ENCODE measurements at places on chromosomes 16 and 17.

DNA sequence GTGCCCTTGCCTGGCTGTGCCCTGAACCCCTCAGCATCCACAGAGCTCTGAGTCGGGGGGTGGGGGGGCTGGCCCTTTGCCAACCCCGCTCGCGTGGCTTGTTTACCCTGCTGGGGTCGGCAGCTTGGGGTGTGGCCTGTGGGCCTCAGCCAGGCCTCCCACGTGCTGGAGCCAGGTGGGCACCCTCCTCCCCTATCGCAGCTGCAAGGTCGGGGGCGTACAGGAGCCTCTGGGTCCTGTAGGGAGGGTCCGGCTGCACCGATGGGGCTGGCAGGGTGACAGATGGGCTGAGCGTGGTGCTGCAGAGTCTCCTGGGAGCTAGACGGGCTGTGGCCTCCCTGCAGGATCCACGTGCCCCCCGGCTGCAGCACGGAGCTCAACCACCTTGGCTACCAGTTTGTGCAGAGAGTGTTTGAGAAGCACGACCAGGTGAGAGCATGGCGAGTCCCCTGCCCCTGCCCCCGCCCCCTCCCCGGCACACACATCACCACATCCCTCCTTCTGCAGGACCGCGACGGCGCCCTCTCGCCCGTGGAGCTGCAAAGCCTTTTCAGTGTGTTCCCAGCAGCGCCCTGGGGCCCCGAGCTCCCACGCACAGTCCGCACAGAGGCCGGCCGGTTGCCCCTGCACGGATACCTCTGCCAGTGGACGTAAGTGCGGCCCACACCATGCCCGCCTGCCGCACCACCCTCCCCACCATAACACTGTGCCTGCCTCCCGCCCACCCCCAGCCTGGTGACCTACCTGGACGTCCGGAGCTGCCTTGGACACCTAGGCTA is 3.6 kb downstream of the RHOT2 start:
- DNase-seq: no peak

DNA sequence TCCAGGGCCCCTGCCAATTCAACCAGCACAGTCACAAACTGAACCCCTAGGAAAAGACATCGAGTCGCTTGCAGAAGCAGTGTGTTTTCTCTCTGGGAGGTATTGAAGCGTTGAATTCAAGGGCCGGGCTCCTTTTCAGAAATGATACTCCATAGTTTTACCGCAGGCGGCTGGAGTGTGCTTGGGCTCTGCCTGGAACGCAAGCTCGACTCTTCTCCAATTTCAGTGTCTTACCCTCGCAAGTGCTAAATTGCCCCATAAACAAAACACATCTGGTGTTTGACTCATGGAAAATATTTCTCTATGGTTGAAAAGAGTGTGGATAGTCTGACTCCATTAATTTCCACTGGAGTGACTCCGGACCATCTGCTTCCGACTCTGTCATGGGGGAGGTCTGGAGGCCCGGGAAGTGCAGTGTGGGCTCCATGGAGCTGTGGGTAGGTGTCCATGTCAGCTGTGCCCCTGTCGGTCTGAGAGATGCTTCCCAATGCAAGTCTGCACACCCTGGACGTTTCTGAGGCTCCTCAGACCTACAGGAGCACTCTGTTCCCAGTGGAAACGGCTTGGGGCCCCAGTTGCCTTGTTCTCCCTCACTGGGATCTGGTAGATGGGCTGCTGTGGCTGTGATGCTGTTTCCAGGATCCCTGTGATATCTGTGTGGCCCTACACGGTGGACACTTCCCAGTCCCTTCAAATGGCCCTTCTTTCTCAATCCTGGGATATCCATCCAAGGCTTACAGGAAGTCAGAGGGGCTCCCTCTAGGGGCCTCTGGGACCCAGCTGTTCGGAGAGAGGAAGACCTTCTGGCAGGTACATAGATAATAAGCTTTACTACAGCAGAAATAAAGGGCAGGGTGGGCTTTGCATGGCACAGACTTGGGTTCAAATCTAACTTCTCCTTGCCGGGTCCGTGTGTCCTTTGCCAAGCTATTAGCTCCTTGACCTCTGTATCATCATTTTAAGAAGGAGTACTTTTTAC is 119.8 kb upstream of the CDH13 start:
- no peak for DNase-seq

- no peak for DNase-seq
Observed at GRCh38 chr17:43879723-43880419, 27.5 kb downstream of the MPP2 start.

DNA sequence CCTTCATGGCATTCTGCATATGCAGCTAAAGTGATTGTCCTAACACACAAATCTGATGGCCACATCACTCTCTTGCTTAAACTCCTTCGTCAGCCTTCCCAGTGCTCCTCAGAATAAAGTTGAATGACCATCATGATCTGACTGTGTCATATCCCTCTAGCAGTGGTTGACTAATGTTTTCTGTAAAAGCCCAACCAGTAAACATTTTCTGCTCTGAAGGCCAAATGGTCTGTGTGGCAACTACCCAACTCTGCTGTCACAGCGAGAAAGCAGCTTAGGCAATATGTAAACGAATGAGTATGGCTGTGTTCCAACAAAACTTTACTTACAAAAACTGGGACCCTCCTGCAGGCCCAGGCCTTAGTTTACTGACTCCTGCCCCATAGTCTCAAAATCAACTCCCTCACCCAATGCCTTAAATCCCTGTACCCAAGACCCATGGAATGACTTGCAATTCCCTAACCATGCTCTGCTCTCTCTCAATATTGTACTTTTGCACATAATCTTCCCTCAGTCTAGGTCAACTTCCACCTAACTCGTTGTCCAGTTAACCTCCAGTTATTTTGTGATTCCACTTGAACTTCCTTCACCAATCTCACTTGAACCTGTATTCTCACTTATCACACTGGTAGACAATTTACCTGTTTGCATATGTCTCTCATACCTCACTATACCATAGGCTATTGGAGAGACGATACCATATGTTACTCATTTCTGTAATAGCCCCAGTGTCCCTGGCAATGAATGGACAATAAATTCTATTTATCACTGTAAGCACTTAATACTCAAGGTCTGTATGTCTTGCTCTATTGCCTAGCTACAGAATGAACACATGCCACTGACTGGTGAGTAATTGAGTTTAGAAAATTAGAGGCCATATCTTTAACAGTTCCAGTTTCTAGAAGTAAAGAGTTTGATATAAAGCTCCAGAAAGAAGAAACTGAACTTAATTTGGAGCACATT is 29.1 kb downstream of the TMEM100 start:
- peak; percentile 34 for DNase-seq

DNA sequence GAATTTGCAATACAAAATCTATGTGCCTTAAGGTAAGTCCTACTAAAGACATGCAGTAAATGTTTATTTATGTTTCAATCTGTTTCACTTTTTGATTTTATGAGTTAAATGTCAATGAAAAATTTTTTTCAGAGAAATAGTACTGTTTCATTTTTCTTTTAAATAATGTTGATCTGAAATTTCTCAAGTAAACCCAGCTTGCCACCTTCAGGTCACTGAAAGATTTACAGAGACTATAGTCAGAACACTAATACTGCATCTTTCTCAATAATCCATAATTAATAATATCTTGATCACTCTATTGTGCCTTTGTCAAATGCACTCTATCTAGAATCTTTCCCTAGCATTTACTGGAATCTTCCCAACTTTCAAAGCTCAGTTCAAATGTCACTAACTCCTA is 6.5 kb upstream of the DHX40 start:
- DNase-seq: peak; percentile 42

GRCh38 chr17:37547986-37548385 is 58.3 kb downstream of the DUSP14 start:
- no peak for DNase-seq

DNA sequence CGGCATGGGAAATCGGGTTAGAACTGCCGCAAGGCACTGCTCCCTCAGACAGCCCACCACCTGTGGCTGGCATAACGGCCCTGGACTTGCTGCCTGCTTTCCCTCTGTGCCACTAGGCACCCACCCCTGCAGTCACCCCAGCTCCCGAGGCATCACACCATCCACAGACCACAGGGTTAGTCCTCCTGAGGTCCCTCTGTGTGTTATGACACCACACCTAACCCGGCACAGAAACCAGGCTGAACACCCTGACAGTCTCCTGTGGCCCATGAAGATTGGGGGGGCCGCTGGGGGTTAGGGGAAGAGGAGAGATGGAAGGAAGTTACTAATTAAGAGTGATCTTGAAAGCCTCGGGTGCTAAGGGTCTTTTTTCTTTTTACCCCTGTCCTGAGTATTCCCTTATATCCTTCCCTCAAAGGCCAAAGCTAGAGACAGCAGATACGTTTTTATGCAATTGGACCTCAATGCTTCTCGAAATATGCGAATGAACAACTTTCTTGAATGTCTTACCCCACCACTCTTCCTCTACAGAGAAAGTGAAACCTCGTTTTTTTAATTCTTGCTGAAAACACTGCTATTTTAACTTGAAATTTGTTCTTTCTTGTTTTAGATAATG is 7.0 kb downstream of the CYTH1 start:
- DNase-seq: no peak

DNA sequence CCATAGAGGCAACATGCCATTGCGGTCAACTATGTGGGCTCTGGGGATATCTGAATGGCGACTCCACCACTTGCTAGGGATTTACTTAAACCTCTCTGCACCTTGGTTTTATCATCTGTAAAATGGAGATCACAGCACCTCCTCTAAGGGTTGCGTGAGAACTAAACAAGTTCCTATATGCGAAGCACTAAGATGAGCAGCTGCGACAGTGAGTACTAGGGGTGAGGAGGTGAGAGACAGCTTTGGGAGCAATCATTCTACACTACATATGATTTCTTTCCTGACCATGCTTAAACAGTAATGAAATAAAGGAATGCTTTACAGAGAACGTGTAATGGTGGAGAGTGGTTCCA is 61.4 kb downstream of the CREBBP start:
- no peak for DNase-seq

DNA sequence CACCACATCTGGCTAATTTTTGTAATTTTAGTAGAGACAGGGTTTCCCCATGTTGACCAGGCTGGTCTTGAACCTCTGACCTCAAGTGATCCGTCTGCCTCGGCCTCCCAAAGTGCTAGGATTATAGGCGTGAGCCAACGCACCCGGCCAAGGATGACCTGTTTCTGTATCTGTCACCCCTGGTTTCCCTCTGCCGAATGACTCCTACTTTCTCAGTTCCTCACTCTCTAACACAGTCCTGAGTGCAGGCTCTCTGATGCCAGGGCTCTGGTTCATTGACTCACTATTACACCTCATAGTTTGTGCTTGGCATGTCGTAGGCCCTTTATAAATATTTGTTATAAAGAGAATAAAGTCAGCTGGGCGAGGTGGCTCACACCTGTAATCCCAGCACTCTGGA is 10.7 kb upstream of the PRPF8 start:
- no peak for DNase-seq

GRCh38 chr17:66737524-66737923 is 97.4 kb upstream of the CACNG5 start:
- DNase-seq: no peak

- DNase-seq: no peak
Observed at GRCh38 chr17:74192950-74193781, 10.3 kb upstream of the RPL38 start.

- no peak for DNase-seq
Observed at GRCh38 chr17:8124350-8125153, 646 bp upstream of the HES7 start.

GRCh38 chr16:88759245-88759975 is 25.6 kb downstream of the PIEZO1 start:
- DNase-seq: no peak

GRCh38 chr16:64869781-64870180 is 252.1 kb downstream of the CDH11 start:
- DNase-seq: no peak

DNA sequence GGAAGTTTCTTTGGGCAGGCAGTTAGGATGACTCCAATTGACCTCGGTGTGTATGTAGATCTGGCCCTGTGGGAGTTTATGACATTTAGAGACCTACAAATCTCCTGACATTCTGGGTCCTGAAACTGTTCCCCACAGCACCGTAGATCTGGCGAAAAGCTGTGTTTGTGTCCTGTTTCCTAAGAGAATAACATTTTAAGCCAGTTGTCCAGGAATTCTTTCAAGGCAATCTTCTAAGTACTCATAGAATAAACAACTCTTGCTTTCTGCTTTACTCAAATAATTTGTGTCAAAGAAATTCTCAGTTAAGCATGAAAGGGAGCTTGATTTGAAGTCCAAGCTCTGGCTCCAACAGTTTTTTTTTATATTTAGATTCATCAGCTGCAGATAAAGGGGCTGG is 78.5 kb upstream of the ELAC2 start:
- DNase-seq: no peak

- peak; percentile 86 for DNase-seq
Observed at GRCh38 chr16:88785106-88785924, at the start of gene PIEZO1. Gene PIEZO1, minus strand, starts transcription at chr16:88785220. Its CDS starts 256 bp downstream, at chr16:88784964.

GRCh38 chr16:50994995-50995394 is 156.1 kb downstream of the SALL1 start:
- DNase-seq: no peak

GRCh38 chr17:82103553-82104451 is 5.8 kb upstream of the FASN start:
- DNase-seq: no peak

DNA sequence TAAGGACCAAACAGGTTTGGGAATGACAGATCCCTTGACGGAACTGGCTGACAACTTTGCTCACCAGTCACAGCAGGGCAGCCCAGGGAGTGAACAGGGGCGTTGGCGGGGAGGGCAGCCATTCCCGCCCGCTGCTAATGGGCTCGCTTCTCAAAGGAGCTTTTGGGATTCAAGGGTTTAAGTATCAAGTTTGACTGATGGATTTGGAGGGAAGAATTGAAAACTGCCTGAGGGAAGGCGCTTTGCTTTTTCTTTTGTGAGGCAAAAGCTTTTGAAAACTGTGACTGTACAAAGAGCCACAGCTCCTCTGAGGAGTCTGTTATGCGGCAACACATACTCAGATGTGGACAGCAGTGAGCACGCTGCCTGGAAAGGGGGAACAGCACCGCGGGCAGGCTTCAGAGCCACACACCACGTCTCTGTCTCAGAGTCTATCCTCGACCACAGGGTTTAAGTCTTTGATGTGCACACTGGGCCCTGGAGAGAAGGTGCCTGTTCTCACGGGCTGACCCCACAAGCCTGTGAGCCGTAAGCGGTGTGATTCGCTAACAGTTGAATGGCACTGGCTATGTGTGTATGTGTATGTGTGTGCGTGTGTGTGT is 79.9 kb upstream of the HSBP1 start:
- no peak for DNase-seq

GRCh38 chr16:57004387-57005250 is 15.3 kb downstream of the NLRC5 start:
- DNase-seq: no peak

- peak; percentile 75 for DNase-seq
Observed at GRCh38 chr17:8832711-8833352, 33.7 kb upstream of the MFSD6L start.

DNA sequence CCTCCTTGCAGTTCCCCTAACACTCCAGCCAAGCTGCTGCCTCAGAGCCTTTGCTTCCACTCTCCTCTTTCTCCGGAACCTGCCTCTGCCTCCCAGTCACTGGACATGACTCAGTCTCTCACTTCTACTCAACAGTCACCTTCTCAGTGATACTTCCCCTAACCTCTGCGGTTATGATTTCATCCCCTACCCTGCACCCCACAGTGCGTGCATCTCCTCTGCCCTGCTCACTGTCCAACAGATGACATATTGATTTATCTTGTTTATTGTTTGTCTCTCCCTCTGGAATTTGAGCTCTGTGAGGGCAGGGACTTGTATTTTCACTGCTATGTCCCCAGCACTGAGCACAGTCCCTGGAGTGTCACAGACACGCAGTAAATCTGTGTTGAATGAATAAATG is 100.7 kb downstream of the CYLD start:
- no peak for DNase-seq
